ENCODE measurements at places on chromosomes 7 and 10.
A peak's percentile ranks its signal among the peaks of the same experiment; 100 is the strongest.

DNA sequence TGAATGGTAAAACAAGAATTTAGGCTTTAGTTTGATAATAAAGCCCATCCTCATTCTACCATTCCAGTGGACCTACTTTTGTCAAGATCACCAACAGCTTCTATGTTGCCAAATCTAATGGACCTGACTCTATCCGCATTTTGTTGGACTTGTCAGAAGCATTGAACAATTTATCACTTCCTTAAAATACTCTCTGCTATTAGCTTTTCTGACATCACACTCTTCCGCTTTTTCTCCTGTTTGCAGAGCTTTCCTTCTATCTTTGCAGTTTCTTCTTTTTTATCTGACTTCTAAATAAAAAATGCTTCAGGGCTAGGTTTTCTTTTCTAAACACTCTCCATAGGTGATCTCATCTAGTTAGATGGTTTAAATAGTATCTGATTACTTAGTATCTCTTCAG is 42.7 kb upstream of the SMIM30 start:
- no peak for DNase-seq

GRCh38 chr7:143422033-143422432 is 13.4 kb upstream of the EPHA1 start:
- no peak for DNase-seq

- no peak for DNase-seq
Observed at GRCh38 chr10:98433881-98434732, 12.6 kb downstream of the HPS1 start.

DNA sequence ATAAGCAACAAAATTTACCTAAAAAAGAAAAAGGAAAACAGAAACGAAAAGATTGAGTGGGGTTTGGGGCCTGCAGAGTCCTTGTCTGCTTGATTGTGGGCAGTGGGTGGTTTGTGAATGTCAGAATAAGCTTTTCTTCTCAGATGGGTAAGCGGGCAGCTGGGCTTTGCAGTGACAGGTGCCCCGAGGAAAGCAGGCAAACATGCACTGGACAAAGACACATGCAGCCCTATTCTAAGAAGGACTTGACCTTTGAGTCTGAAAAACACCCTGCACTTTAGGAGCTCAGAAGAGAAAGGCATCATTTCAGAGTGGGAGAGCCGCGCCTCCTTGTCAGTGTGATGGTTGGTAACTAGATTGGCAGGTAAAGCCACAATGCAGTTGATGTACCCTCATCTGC is 562.7 kb downstream of the PTPRN2 start:
- DNase-seq: no peak

- no peak for DNase-seq
Observed at GRCh38 chr10:93299606-93300287, 182.4 kb downstream of the MYOF start.

GRCh38 chr10:69481305-69481704 is 30.0 kb downstream of the TSPAN15 start:
- no peak for DNase-seq

DNA sequence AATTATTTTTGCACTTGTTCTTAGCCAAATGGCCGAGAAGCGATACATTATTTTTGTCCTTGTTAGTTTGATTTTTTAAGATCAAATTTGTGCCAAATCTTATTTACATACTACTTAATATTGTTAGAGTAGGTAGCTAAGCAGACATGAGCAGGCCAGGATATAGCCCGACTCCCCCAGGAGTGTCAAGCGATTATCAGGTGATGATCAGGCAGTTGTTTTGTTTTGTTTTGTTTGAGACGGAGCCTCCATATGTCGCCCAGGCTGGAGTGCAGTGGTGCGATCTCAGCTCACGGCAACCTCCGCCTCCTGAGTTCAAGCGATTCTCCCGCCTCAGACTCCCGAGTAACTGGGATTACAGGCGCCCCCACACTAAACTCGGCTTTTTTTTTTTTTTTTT is 71.1 kb downstream of the LYZL2 start:
- DNase-seq: no peak

DNA sequence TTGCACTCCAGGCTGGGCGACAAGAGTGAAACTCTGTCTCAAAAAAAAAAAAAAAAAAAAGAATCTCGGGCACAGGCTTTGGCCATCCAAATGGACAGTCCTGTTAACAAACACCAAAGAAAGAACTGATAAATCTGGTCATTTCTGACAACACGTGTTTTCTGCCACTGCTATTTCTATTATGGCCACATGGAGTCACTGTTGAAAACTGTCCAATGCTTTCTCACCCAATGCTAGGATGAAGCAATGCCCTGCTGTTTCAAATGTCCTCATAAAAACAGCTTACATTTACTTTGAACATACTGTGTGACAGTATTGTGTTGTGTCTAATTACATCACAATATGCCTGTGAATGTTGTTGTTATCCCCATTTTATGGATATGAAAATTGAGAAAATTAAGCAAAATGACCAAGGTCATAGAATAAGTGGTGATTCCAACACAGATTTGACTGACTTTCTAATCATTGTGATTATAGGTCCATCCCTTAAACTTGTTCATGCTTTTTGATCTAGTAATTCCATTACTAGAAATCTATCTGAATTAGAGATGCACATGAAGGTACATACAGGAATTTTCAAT is 19.9 kb upstream of the MAP3K8 start:
- no peak for DNase-seq

DNA sequence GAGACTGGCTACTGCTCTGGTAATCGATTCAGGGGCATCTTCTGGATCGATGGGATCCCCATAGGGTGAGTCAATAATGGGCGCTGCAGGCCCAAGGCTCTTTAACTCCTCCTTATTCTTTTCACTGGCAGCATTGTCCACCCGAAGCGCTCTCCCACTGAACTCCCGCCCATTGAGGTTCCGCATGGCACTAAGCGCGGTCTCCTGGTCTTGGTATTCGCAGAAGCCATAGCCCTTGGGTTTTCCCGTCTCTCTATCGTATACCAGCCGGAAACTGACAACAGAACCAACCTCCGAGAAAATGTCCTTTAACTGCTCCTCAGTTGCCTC is 285 bp downstream of the CSTF2T start:
- DNase-seq: no peak

DNA sequence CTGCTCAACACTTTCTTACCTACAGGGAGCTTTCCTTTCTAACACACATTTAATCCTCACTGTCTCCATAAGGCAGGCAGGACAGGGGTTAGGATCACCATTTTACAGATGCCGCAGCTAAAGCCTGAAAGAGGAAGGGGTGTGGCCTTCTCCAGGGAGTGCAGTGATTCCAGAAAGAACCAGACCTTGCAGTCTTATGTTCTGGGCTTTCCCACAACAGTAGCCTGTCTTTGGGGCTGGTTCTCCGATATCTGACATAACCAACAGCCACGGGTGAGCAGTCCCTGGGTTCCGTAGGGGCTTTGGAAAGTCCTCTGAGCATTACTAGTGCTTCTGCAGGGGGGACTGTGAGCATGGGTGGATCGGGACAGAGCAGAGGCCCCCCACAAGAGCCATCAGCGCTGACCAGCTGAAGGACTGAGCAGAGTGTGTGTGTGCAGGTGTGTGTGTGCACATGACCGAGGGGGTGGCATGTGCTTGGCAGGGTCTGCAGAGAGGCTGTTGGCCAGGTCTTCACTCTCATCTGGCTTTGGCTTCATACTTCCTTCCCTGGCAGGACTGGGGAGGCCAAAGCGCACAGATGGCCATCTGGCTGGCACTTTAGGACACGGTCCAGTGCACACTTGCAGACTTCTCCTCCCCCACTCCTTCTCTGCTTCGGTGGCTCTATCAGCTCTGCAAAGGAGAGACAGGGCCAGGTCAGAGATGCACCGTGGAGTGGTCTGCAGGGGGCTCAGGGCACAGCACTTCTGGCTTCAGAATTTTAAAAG is 400.3 kb downstream of the RPS24 start:
- DNase-seq: no peak

DNA sequence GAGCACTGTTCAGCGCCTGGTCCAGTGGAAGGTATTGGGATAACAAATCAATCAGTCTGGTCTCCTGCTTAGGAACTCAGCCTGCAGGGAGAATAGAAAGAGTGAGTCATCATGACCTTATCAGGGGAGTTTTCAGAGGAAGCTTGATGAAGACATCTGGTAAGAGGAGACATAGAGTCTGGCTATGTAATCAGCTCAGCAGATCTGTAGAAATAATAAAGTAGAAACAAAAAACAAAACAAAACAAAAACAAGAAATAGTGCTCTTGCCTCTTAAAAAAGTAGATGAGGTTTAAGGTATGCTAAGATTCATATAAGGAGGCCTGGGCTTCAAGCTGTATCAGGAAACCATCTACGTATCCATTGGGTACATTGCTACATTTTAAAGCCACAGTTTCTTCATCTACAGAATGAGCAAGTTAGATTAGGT is 14.4 kb downstream of the TAS2R41 start:
- no peak for DNase-seq

- no peak for DNase-seq
Observed at GRCh38 chr10:69996611-69997010, 56.0 kb upstream of the MACROH2A2 start.

DNA sequence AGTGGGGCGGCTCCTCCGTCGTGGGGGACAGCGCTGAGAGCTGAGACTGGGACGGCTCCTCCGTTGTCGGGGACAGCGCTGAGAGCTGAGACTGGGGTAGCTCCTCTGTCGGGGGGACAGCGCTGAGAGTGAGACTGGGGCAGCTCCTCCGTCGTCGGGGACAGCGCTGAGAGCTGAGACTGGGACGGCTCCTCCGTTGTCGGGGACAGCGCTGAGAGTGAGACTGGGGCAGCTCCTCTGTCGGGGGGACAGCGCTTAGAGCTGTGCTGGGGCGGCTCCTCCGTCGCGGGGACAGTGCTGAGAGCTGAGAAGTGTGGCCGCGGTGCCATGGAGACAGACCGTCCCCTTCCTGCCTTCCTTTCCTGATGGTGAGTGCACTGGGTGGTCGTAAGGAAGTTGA is 136.4 kb downstream of the DYNC2I1 start:
- no peak for DNase-seq

DNA sequence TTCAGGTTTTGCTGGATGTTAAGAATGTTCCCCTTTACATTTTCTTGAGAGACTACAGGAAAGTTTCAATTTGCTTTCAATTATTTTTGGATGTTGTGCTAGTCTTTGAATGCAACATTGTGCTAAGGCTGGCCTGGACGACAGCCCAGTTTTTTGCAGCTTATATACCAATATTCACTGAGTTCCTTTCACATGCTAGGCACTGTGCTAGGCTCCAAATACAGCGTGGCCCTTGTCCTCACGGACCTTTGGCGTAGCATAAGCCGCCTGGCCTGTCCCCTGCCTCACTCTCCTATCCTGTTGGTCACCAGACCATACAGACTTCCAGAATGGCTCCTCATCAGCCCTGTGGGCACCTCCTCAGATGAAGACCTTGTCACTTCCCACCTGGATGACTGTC is 19.5 kb upstream of the HSPA12A start:
- no peak for DNase-seq

DNA sequence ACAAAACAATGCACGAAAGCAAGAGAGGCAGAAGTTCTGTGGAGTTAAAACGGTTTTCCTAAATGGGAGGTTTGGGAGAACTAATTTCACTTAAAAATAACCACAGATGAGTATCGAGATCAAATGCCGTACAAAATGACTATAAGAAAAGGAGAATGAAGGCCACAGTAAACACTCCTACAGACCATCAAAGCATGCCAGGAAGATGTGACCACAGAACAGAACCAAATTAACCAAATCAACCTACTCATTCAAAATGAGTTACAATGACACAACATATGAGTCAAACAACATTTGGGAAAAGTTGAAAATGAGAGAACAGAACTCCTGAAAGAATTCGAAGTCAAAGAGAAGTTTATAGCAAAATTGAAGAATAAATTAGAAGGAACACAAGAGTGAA is 24.3 kb upstream of the DOCK1 start:
- DNase-seq: no peak

DNA sequence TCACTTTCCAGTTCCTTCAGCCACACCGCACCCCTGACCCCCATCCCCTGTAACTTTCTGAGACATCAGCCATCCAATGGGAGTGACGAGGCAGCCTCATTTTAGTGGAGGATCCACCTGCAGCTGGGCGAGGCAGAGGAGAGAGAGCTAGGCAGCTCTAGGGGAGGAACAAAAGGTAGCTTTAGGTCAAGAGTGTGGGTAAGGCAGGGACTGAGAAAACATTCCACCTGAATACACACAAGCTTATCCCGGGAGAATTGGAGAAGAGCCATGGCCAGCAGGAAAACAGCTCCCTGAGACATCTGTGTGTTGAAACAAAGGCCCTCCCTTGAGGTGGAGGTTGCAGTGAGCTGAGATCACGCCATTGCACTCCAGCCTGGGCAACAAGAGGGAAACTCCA is 6.7 kb upstream of the KLRG2 start:
- no peak for DNase-seq

GRCh38 chr10:44263771-44264170 is 121.1 kb downstream of the CXCL12 start:
- DNase-seq: no peak

GRCh38 chr7:43010061-43010460 is 77.9 kb downstream of the MRPL32 start:
- DNase-seq: no peak

- DNase-seq: no peak
Observed at GRCh38 chr7:135729230-135729629, 1.2 kb upstream of the SLC13A4 start.

- no peak for DNase-seq
Observed at GRCh38 chr7:151550656-151551286, 31.1 kb upstream of the RHEB start.

- DNase-seq: no peak
Observed at GRCh38 chr7:70405241-70405640, 726.7 kb upstream of the GALNT17 start.

- no peak for DNase-seq
Observed at GRCh38 chr10:30825495-30825894, 195.9 kb upstream of the LYZL2 start.

GRCh38 chr10:61923210-61923949 is 21.9 kb downstream of the ARID5B start:
- no peak for DNase-seq

GRCh38 chr10:1208366-1209311 is 152.5 kb downstream of the WDR37 start:
- no peak for DNase-seq

GRCh38 chr10:88117869-88118632 is 254.6 kb downstream of the PTEN start:
- no peak for DNase-seq

DNA sequence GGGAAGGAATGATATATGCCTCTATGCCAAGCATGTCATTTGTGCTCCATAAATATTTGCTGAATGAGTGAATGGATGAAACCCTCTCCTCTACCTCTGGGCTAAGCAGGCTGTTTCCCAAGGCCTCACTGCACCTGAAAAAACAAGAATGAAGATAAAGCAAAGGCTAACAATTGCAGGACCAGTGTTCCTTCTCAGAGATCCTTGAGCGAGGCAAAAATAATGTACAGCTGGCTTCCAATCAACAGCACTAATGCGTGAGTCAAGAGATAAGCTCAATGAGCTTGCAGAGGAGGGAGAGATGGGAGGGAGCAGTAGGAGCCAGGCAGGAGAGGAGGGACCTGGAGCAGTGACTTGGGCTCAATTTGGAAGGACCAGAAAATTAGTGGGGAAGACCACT is 144.5 kb upstream of the NFE2L3 start:
- no peak for DNase-seq

- DNase-seq: peak; percentile 9
Observed at GRCh38 chr7:116706668-116707126, 34.7 kb downstream of the MET start.

Measured in NT2/D1 (cell line).